ENCODE measurements at places on chromosomes 7 and 10. TPM values are rescaled to one million over a fixed set of nuclear protein-coding genes. Genes with fewer than 3 reads are reported as not detected.

RAMP3 gene
- not detected for total RNA-seq

LIPN gene
- not detected for total RNA-seq

SHH gene
- total RNA-seq, result not detected

SCART1 gene
- 2.5 TPM for total RNA-seq

ARHGEF35 gene
- total RNA-seq, result 1.3 TPM

LIMK1 gene
- total RNA-seq, result 44.8 TPM

CPA1 gene
- 0.39 TPM for total RNA-seq

TUBAL3 gene
- total RNA-seq, result not detected

ITPRID1 gene
- total RNA-seq, result not detected
